Right forelimb (tissue), 1 donor: ENCODE measurements at places on chromosomes 11 and 22.

DNA sequence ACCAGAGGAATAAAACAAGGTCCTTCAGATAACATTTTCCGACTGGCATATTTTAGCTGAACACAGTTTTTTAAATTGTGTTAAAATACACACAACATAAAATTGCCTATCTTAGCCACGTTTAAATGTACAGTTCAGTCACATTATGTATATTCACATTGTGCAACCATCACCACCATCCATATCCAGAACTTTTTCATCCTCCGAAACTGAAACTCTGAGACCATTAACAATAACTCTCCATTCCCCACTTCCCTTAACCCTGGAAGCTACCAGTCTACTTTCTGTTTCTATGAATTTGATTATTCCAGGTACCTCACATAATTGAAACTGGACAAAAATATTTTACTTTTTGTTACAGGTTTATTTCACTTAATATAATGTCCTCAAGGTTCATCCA, 213.3 kb downstream of the ETS1 start:
- no peak for DNase-seq

- no peak for DNase-seq
Measured at GRCh38 chr11:82864268-82864667, 36.0 kb downstream of the PRCP start.

GRCh38 chr22:24954856-24955255, 2.3 kb downstream of the KIAA1671 start:
- no peak for DNase-seq

- DNase-seq: no peak
Measured at GRCh38 chr11:8360086-8360828, 96.6 kb upstream of the LMO1 start.

DNA sequence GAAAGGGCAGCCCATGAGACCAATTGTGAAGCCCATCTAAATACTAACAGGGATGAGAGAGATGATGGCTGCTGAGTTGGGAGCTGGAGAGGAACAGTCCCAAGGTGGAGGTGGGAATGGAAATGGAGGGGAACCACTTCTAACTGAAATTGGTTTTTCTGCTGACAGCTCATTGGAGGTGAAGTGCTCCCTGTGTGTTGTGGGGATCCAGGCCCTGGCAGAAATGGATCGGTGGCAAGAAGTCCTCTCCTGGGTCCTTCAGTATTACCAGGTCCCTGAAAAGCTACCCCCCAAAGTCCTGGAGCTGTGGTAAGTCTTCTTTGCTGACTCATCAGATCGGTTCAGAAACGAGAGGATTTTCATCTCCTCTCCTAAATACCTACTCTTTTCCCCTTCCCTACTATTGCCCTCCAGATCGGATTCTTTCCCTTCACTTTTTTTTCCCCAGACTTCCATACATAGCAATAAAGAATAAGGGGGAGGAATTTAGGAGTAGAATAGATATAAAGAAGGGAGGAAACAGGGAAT, 2.0 kb downstream of the PEX26 start:
- DNase-seq: no peak

- DNase-seq: no peak
Measured at GRCh38 chr11:90594658-90595057, 371.8 kb upstream of the CHORDC1 start.

- no peak for DNase-seq
Measured at GRCh38 chr22:40276996-40277823, 69.1 kb upstream of the ADSL start.

DNA sequence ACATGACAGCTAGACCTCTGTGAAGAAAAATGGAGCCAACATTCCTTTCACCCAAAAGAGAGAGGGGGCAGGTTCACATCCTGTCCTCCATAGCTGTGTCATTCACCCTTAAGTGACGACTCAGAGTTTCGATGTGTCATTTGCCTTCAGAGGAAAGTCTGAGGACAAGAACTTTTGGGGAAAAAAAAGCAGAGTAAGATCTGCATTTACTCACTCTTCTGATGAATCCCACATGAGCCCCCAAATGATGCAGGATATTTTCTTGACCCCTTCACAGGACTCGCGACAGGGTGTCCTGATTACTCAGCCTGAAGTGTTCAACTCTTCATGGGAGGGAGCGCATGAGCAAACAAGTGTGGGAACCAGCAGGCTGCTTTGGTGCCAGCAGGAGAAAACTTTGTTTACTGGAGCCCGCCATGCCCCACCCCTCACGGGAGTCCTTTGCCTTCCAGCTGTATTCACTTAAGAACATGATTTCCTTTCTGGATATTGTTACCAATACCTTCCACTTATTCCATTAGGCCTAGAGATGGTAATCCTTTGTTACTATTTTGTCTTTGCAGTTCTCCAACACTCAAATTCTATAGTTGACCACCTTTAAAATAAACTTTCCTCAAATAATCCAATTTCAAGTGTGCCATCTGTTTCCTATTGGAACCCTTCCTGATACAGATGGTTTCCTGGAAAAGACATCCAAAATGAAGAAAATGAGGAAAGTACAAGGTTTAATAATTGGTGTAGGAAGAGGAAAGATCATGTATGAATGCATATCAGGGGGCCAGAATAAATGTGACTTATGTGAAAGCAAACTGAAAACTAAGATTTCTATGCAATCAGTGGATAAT, 729.8 kb downstream of the FAM181B start:
- DNase-seq: no peak

GRCh38 chr11:60871378-60872061, 4.2 kb downstream of the ZP1 start:
- no peak for DNase-seq

DNA sequence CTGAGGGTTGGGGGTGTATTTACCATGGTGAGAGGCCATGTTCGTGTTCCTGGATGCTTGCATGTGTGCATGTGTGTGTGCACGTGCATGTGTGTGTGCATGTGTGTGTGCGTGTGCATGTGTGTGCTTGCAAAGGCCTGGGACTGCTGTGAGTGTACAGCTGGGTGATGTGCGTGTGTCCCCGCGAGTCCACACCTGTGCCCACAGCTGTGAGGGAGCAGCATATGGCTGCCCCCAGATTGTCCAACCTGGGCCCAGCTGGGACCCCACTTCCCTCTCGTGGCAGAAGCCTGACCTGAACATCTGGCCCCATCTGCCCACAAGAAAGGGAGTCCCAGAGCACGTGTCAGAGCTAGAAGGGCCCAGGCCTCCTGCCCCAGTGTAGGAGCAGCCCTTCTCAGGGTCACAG, 8.4 kb upstream of the CD248 start:
- DNase-seq: no peak
